H9 (cell line): ENCODE measurements at places on chromosomes 5 and 9. TPM values are rescaled to one million over a fixed set of nuclear protein-coding genes. Genes with fewer than 3 reads are reported as not detected.

The CSF1R gene
- total RNA-seq, result 0.13 TPM in 1 of 2 replicates, not detected in the other

GRCh38 chr5:149781612-149782011, 51.5 kb downstream of the PPARGC1B start:
- H3K27ac ChIP-seq, result no peak overlapping the region
- no peaks in the 10 kb centered on the region for H3K4me1 ChIP-seq
- H3K4me3 ChIP-seq, result no peak overlapping the region
- no peaks in the 10 kb centered on the region for H3K27me3 ChIP-seq
- DNase-seq, result no peak

The FAM221B gene
- not detected in 2 replicates for total RNA-seq

- no peak for DNase-seq
- H3K27ac ChIP-seq, result no peak overlapping the region
- H3K27me3 ChIP-seq, result peaks cover 75% of the 10 kb centered on the region
- peak overlapping the region; percentile 84 for H3K4me3 ChIP-seq
- no peaks in the 10 kb centered on the region for H3K36me3 ChIP-seq
Measured at GRCh38 chr5:174734571-174735497, 10.5 kb downstream of the MSX2 start.

- H3K4me3 ChIP-seq, result no peak overlapping the region
- no peaks in the 10 kb centered on the region for H3K4me1 ChIP-seq
Measured at GRCh38 chr9:130194378-130194932, 22.3 kb downstream of the NCS1 start.

GRCh38 chr5:112647428-112647827, 90.3 kb upstream of the APC start:
- H3K4me1 ChIP-seq, result no peaks in the 10 kb centered on the region
- H3K27ac ChIP-seq, result no peak overlapping the region
- H3K36me3 ChIP-seq, result no peaks in the 10 kb centered on the region
- peak; percentile 80 for DNase-seq
- H3K4me3 ChIP-seq, result no peak overlapping the region
- no peaks in the 10 kb centered on the region for H3K27me3 ChIP-seq

DNA sequence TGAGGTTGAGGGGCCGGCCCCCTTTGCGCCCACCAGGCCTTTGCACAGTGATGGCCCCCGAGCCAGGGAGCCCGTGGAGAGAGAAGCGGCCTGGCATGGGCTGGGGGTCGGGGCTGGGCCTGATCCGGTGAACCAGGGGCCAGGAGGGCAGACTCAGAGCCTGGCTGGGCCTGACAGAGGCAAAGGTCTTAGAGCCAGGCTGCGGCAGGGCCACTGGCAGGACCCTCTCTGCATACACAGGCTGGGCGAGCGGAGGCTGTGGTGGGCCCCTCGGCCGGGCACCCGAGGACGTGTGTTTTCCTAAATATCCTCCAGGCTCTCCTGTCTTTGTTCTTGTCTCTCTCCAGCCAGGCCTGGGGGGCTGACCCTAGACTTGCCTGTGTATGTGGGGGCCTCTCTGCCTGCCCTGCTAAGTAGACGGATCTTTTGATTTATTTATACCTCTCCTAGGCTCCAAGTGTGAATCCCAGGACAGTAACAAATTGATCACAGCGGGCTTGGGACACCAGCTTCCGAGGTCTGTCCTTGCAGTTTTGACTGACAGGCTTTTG, 933 bp downstream of the NEK6 start:
- no peaks in the 10 kb centered on the region for H3K36me3 ChIP-seq
- no peak overlapping the region for H3K27ac ChIP-seq
- peak; percentile 55 for DNase-seq

DNA sequence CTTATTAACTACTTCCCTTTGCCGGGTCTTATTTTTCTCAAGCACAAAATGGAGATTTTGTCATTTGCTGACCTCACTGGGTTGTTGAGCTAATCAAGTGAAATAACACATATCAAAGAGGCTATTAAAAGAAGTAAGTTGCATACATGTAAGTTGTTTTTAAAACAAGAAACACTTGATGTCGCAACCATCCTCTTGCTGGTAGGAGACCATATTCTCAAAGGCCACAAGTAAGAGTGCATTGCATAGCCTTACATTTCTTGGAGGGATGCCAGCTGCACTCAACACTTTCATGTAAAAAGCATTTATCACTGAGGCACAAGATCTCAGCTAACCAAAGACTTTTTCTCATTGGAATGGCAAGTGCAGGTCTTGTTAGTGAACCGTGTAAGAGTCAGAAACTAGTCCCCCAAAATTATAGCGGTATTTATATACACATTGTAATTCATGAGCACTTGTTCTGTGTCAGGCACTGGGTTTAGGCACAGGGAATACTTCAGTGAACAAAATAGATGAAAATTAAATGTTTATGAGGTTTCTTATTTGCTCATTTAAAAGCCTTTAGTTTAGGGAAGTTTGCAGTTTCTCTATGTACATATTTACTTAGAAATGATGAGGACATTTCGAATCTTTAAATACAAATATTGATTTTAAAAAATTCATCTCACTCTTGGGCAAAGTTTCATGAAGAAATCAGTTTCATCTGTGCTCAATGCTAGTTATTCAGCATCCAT, 72.0 kb downstream of the ZFAND5 start:
- peaks cover 8% of the 10 kb centered on the region for H3K36me3 ChIP-seq
- H3K4me1 ChIP-seq, result no peaks in the 10 kb centered on the region
- DNase-seq, result no peak
- H3K27ac ChIP-seq, result no peak overlapping the region
- no peak overlapping the region for H3K4me3 ChIP-seq

The BNIP1 gene
- total RNA-seq, result 8.0 and 8.8 TPM in 2 replicates

GRCh38 chr5:135158982-135159381, 125.0 kb upstream of the PITX1 start:
- no peaks in the 10 kb centered on the region for H3K4me1 ChIP-seq
- H3K27ac ChIP-seq, result no peak overlapping the region
- no peak for DNase-seq
- 0 out of 2 replicates have a peak, but pooled peaks cover 2% of the 10 kb centered on the region for H3K27me3 ChIP-seq
- no peak overlapping the region for H3K4me3 ChIP-seq
- H3K36me3 ChIP-seq, result no peaks in the 10 kb centered on the region; the same call in 2 of the 3 replicates

DNA sequence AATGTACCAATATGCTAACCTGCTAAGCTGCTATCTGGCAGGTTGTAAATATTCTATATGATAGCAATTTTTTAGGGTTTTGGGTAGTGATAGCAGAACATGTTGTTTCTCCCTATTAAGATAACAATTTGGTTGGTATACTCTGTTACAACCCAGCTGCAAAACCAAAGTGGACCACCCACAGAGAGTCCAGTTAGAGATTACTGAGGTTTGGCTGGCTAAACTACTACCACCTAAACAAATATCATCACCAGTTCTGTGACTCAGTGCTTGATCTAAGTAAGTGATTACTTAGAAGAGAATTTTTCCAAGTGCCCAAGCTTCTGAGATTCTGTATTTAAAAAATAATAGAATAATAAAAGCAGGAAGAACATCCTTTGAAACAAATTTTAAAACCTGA, 72.3 kb downstream of the XRCC4 start:
- no peaks in the 10 kb centered on the region for H3K36me3 ChIP-seq
- H3K4me1 ChIP-seq, result no peaks in the 10 kb centered on the region
- H3K27ac ChIP-seq, result no peak overlapping the region
- no peak overlapping the region for H3K4me3 ChIP-seq
- no peaks in the 10 kb centered on the region for H3K27me3 ChIP-seq

DNA sequence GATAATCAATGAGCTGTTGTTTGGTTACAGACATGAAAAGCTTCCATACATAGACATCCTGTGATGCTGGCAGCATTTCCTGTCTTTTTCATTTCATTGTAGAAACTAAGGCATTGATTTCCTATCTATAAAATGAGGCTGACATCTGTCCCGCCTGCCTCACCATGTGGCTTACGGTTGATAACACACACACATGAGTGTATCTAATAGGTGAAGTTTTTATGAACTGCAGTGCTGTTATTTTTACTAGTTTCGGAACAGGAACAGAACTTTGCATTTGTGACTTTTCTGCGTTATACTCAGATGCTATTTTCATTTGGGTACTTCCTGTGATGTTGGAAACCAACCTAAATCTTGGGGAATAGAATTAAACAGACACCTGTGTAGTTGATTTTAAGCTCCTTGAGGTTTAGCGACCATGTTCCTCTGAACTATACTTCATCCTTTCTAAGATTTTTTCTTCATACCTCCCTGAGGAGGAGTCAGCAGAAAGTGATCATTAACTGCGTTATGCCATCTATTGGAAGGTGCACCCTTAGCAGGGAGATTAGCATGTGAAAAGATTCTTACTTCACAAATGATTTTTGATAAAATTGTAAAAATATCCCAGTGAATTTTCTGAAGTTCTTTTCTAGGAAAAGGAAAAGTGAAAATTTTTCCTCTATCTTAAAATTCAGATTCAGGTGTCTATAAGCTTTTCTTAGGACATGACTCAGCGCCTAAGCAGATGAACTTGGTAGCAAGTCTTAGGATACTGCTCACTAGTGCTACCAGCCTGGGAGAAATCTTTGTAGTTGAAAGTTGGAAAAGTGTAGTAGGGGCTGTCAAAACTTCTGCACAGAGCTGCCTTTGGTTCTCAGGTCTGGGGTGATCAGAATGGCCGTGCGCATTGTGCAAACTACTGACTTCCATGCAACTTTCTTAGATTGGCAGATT, 134.5 kb downstream of the TRIO start:
- no peak for DNase-seq
- no peaks in the 10 kb centered on the region for H3K27me3 ChIP-seq
- H3K4me1 ChIP-seq, result peaks cover 7% of the 10 kb centered on the region; the same call in 1 of the 2 replicates
- H3K27ac ChIP-seq, result no peak overlapping the region
- no peak overlapping the region for H3K4me3 ChIP-seq

The ROR2 gene
- total RNA-seq, result 2.7 TPM in 2 replicates

GRCh38 chr5:95923918-95924544, 37.6 kb downstream of the ELL2 start:
- no peaks in the 10 kb centered on the region for H3K36me3 ChIP-seq
- no peaks in the 10 kb centered on the region for H3K4me1 ChIP-seq
- H3K27ac ChIP-seq, result no peak overlapping the region
- no peaks in the 10 kb centered on the region for H3K27me3 ChIP-seq
- no peak for DNase-seq

DNA sequence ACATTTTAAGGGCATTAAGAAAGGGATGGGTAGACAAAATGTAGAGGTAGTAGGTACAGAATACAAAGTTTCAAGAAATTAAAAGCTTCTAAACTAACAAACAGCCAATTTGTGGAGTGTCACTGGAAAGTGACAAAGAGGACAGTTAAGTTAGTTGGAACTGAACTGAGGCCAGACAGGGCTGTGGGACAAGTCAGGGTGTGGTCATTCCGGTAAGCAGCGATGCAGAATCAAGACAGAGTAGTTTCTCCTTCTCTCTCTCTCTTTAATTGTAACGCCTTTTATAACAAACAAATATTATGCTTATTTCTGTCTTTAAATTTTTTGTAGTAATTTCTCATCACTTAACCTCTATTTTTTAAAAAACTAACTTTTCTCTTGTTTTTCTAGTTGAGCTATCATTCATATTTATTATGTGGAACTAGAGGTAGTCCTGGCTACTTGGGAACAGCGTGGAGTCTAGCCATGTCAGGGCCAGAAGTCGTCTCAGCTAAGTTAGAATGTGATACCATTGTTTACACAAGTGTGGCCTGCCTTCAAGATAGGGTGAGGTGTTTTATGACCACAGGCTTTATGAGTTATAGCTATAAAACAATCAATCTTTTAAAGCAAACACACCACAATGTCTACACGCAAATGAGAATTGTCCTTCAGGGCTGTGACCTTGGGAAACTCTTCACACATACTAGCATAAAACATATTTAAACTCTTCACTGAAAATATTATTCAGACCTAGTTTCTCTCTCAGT, 115.3 kb upstream of the CDKN2B start:
- no peaks in the 10 kb centered on the region for H3K27me3 ChIP-seq
- no peak overlapping the region for H3K27ac ChIP-seq
- no peaks in the 10 kb centered on the region for H3K36me3 ChIP-seq

The CACFD1 gene
- 20.0 and 20.2 TPM in 2 replicates for total RNA-seq

- H3K4me1 ChIP-seq, result no peaks in the 10 kb centered on the region
- no peak overlapping the region for H3K4me3 ChIP-seq
- H3K27me3 ChIP-seq, result no peaks in the 10 kb centered on the region
- DNase-seq, result no peak
- no peak overlapping the region for H3K27ac ChIP-seq
Measured at GRCh38 chr5:158724521-158725188, 375.1 kb downstream of the EBF1 start.

GRCh38 chr5:40084614-40085013, 595.1 kb upstream of the PTGER4 start:
- DNase-seq, result no peak
- H3K27me3 ChIP-seq, result no peaks in the 10 kb centered on the region
- peaks cover 14% of the 10 kb centered on the region for H3K36me3 ChIP-seq
- no peak overlapping the region for H3K27ac ChIP-seq
- no peaks in the 10 kb centered on the region for H3K4me1 ChIP-seq
- H3K4me3 ChIP-seq, result no peak overlapping the region
